Motor neuron (in vitro differentiated cells): ENCODE measurements at places on chromosomes 3 and 15. TPM values are rescaled to one million over a fixed set of nuclear protein-coding genes. Genes with fewer than 3 reads are reported as not detected.

GRCh38 chr3:11933529-11933928, 70.7 kb upstream of the SYN2 start:
- no peak for ATAC-seq

GRCh38 chr3:20421-20820, 176.1 kb upstream of the CHL1 start:
- no peak for ATAC-seq

GRCh38 chr3:195873281-195873887, 35.0 kb downstream of the TNK2 start:
- ATAC-seq: no peak

GRCh38 chr3:74624301-74624700, 9.8 kb upstream of the CNTN3 start:
- no peak for ATAC-seq

ADGRG7 gene
- 0.66 TPM in 1 of 2 replicates, not detected in the other for total RNA-seq
